ENCODE measurements at places on chromosomes 6 and 20.

- DNase-seq = no peak
These were observed 43.2 kb downstream of the PHIP start for GRCh38 chr6:79034865-79035264.

DNA sequence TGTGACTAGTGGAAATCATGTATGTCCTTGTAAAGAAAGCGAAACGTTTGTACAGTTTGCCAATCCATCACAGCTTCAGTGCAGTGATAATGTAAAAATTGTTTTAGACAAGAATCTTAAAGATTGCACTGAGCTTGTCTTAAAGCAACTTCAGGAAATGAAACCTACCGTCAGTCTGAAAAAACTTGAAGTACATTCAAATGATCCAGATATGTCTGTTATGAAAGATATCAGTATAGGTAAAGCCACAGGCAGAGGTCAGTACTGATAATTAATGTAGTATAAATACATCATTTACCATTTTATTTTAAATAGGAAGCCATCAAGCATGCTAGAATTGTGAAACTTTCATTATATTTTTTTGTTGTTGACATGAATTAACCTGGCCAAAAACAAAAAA, 60.9 kb upstream of the SMIM8 start:
- DNase-seq = no peak

GRCh38 chr6:6224933-6225486, 95.5 kb downstream of the F13A1 start:
- DNase-seq = no peak

GRCh38 chr6:122647765-122648164, 37.6 kb downstream of the PKIB start:
- no peak for DNase-seq

- no peak for DNase-seq
These were observed 21.3 kb upstream of the CLIC5 start for GRCh38 chr6:46036911-46037310.

DNA sequence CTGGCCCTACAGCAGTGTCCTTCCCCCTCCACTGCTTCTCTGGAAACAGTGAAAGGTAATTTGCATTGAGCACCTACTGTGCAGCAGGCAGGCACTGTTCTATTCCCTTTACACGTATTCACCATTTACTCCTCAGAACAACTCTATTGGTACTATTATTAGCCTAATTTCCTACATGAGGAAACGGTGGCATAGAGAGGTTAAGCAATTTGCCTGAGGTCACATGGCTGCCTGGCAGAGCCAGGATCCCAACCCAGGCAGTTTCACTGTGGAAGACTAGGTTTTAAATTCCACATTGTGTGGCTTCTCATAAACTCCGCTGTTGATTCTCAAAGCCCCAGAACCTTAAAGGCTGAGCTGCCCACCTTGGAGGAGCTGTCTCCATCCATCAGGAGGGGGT, 72.7 kb downstream of the CLIC5 start:
- no peak for DNase-seq

DNA sequence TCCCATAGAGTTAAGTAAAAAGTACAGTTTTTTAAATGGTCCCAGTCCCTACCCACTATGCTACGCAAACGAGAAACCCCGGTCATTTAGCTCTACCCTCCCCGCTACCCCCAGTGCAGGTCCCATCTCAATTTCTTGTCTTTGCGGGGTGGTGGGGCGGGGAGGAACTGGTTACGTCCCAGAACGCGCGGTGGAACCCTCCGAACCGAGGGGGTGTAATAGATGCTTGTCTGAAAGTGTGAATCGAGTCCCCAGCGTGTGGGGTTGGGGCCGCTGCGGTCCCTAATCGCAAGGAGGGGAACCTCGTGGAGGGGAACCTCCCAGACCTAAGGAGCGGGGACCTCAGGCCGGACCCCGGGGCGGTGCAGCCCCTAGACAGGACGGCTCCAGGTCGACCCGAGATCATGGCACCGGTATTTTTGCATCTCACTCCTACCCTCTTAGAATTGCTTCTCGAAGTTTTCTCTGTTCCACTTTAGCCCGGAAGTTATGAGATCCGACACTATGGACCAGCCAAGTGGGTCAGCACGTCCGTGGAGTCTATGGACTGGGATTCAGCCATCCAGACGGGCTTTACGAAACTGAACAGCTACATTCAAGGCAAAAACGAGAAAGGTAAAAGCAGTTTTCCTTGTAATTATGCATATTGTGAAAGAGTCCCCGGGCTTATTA, 779 bp downstream of the HEBP2 start:
- no peak for DNase-seq

- DNase-seq = no peak
These were observed 217.0 kb upstream of the CCN2 start for GRCh38 chr6:132167929-132168892.
